ENCODE measurements at places on chromosomes 11 and 22.
A peak's percentile ranks its signal among the peaks of the same experiment; 100 is the strongest.

GRCh38 chr11:122714004-122714403 lies 58.5 kb downstream of the UBASH3B start:
- DNase-seq: no peak

DNA sequence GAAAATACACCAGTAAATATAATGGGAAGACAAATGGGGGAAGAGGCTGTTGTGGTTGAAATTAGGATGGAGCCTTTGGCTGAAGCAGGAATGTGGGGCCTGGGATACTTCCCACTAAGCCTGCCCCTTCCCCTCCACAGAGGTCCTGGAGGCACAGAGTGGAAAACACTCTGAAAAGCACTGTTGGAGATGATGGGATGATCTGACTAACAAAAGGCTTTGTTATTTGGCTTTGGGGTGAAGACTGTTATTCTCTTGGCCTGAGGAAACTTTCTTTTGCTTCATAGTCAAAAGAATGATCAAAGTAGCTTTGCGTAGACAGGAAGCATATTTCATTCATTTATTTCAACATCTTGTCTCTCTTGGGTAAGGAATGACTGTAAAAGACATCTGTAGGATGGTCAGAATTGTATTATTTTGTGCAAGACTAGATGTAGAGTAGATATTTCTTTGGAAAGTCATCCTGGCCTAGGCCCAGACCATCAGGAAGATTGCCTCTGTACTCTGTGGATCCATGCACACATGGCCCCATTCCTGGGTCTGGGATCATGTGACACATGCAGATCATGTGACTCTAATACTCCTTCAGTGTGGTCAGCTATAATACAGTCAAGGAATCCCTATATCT lies 111.4 kb downstream of the SPON1 start:
- no peak for DNase-seq

DNA sequence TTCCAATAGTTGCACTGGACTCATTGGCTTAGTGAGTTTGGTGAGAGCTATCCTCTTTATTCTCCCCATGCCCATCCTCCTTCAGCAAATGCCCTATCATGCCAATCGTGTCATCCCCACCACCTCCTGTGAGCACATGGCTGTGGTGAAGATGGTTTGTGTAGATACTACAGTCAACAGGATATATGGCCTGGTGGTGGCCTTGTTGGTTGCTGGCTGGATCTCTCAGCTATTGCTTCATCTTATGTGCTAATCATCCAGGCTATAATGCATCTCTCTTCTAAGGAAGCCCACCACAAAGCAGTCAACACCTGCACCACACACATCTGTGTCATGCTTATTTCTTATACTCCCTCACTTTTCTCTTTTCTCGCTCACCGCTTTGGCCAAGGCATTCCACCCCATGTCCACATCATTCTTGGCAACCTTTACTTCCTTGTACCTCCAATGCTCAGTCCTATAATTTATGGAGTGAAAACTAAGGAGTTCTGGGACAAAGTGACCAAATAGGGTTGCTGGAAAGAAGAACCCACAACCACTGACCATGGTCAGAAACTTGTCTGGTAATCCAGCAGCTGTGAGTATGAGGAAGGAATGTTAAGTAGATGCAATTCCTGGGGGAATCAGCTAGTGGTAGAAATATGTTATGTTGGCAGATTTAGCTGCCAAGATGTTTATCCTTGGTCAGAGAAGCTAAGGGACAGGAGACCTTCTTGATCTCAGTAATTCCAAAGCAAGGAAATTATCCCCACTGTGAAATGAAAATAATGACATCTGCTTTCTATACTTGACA lies 16.3 kb upstream of the OR56B1 start:
- DNase-seq: no peak

- DNase-seq: no peak
These were observed 44.9 kb upstream of the RFPL3 start for GRCh38 chr22:32312748-32313147.

GRCh38 chr11:14949437-14950147 lies 22.6 kb downstream of the CALCA start:
- no peak for DNase-seq

DNA sequence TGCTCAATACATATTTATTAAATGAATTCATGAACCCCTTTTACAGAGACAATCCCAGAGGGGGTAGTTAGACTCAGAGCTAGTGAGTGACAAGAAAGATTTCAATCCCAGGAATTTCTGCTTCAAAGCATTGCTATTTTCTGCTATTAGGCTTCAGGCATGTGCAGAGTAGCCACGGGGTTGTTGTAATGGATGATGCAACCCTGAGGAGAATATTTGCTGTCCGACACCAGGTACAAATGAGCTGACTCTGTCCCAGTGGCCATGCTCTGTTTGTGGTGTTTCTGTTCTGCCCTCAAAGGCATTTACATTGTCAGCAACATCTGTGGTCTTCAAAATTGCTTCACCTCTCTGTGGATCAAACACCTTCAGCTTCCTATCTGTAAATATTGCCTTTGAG lies 102.6 kb downstream of the CSNK2A3 start:
- DNase-seq: no peak

- no peak for DNase-seq
These were observed 194.2 kb downstream of the HIPK3 start for GRCh38 chr11:33451364-33451763.

DNA sequence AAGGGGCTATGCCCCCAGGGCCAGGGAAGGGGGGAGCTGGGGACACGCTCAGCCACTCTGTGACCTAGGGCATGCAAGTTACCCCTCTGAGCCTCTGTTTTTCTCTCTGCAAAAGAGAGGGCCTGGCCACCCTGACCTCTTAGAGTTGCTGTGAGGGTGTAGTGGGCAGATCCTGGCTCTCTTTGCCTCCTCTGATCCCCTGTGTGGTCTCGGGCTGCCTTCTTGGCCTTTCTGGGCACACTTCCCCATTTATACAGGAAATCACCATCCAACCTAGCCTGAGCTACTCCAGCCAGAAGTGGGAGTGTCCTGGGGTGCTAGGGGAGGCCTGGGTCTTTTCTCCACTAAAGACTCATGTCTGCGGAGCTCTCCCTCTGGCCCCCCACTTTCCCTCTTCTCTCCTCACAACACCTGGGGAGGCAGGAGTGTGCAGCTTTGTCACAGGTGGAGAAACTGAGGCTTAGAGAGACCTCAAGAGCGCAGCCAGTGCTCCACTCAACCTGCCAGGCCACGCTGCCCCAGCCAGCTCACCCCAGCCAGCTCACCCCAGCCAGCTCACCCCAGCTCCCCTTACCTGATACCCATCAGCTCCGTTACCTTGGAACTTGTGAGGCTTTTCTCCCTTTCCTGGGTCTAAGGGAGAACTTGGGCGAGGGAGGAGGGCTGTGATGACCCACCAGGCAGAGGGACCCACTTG lies 1.4 kb downstream of the AIFM3 start:
- no peak for DNase-seq

DNA sequence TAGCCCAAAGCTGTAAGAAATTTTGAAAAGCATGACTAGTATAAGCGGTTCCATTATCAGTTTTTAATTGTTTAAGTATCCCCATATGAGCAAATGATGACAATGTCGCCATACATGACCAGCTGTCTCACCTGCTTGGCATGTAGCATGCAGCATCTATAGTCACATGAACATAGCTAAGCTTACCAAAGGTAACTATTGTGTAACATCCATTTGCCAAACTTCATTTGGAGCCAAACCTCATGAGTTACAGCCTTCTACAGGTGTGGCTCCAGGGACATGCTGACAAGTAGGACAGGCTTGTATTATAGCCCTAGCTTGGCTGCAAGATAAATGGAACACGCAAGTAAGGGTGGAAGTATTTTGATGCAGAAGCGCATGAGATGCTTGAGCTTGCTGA lies 30.4 kb downstream of the OR10A6 start:
- no peak for DNase-seq

- no peak for DNase-seq
These were observed 281.7 kb downstream of the NXPE2 start for GRCh38 chr11:114959953-114960505.

DNA sequence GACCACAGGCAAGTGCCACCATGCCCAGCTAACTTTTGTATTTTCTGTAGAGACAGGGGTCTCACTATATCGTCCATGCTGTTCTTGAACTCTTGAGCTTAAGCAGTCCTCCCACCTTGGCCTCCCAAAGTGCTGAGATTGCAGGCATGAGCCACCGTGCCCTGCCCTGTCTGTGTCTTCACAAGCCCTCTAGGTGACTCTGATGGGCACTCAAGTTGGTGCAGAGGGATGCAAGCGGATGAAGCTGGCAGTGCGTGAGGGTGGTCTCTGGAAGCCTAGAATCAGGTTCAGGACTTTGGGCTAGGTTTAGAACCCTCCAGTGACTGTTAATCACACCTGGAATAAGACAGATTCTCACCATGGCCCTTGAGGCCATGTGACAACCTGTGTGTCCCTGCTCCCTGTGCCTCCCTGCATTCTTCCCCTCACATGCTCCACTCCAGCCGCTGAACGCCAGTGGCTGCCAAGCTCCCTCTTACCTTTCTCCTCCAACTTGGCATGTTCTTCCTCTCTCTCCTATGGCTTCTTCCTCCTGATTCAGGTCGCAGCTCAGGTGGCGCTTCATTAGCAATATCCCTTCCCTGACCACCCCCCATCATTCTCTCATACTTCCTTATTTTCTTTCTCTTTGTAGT lies 242.3 kb upstream of the TBCEL start:
- DNase-seq: no peak

- no peak for DNase-seq
These were observed 53.9 kb upstream of the RCE1 start for GRCh38 chr11:66789097-66789890.

DNA sequence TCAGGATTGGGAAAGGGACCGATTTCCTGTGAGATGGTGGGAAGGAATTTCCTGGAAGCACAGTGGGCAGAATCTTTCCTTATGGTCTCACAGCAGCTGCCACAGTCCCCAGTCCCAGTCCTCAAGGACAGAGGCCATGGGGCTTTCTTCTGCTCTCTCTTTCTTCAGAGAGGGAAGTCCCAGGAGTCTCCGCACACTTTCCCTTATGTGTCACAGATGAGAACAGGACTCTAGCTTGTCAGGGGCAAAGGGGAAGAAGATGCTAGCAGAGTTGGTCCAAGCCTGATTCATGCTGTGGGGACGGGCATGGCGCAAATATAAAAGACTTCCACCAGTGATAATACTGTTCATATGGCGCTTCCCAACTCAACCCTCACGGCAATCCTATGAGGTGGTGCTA lies 7.5 kb upstream of the PPFIA1 start:
- DNase-seq: no peak

DNA sequence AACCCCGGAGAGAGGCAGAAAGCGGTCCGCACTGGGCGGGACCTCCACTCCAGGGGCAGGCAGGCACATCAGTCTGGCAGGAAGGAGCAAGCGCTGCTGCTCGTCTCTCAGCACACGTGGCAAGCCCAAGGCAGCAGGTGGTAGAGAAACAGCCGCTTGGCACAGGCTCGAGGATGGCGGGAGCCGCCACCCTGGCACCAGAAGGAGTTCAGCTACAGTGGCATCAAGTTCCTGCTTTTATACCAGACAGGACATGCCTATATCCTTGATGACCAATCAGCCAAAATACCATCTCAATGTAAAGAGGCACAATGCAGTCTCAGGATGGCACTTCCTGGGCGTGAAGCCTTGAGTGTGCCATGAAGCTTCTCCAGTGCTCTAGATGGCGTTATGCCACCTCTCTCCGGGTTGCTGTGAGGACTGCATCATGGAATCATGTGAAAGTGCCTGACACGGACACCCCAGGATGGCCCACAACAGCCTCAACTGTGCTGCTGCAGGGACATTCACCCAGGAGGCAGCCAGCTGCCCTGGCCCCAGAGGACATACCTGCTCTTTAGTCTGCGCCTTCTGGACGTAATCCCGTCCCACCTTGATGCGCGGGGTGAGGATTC lies 64.8 kb downstream of the APOL1 start:
- DNase-seq: no peak

GRCh38 chr11:129726179-129726578 lies 89.5 kb upstream of the TMEM45B start:
- DNase-seq: no peak

DNA sequence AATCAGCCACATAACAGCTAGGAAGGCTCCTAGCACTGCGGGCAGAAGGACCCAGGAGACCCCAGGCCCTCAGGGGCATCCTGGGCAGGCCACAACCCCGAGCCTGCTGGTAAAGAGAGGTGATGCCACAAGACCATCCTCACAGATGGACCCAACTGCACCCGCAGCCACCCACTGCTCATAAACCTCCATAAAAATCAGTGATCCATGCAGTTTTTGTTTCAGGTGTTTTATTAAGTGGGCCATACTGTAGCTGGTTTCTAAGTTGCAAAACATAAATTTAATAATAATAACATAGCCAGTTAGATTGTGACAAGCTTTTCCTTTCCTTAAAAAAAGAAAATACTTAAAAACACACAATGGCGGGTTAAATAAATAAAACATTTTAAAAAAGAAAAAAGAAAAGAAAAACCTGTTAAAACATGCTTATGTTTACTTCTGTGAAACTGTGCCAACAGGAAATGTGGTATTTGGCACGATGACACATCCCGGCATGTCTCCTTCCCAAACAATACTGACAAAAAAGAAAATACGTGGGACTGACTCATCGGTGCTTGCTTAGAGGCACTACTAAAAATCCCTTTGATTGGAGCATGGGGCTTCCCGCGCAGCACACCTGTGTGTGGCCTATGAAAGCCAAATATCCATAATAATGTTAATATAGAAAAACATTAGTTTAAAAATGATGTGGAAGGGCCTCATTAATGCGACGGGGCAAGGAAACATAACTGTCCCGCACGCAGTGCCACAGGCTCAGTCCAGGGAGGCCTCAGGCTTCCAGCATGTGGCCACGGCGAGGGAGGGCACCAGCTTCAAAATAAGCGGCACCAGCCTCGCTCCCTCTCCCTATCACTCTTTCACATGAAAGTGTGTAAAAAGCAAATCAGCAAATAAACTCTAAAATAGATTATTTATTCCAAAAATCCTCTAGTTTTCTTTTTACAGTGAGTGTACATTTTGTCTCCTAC lies 47.5 kb upstream of the SCUBE2 start:
- peak; percentile 18 for DNase-seq

- DNase-seq: no peak
These were observed 1.8 kb downstream of the OPCML start for GRCh38 chr11:133530501-133530835.

GRCh38 chr11:76783896-76784813 lies 999 bp downstream of the TSKU start:
- DNase-seq: no peak
